ENCODE measurements at places on chromosomes 5 and 9. TPM values are rescaled to one million over a fixed set of nuclear protein-coding genes. Genes with fewer than 3 reads are reported as not detected.

DNA sequence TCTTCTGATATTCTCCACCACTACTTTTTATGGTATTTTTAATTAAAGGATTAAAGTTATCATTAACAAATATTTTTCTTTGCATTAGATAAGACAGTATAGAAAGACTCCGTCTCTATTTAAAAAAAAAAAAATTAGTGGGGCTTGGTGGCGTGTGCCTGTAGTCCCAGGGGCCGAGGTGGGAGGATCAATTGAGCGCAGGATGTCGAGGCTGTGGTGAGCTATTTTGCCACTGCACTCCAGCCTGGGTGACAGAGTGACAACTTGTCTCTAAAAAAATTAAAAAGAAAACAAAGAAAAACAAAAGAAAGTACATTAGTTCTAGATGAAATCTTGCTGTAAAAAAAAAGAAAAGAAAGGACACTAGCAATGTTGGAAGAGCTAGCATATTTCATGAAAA is 97.4 kb upstream of the IL6ST start:
- DNase-seq: no peak

Gene CLIC3
- 2.4 TPM for total RNA-seq

- DNase-seq: no peak
Observed at GRCh38 chr5:79486116-79486515, 27.8 kb downstream of the HOMER1 start.

Gene PIP5KL1
- 0.87 TPM for total RNA-seq

GRCh38 chr9:18639911-18640310 is 166.0 kb downstream of the ADAMTSL1 start:
- DNase-seq: no peak

DNA sequence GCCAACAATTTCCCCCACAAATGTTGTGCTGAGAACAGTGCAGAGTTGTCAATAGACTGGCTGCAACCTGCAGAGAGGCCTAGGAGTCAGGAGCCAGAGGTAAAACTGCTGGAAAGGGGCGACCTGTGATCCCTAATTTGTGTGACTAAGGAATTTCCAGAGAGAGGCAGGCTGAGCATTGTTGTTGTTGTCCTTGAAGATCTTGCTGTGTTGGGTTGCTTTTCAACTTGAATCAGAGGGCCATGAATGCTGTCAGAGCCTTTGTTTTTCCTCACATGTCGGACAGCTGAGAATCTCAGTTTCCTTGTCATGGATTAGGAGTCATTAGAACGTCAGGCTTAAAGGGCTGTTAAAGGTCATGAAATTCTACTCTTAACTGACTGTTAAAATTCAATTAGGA is 134.6 kb upstream of the ASTN2 start:
- no peak for DNase-seq

DNA sequence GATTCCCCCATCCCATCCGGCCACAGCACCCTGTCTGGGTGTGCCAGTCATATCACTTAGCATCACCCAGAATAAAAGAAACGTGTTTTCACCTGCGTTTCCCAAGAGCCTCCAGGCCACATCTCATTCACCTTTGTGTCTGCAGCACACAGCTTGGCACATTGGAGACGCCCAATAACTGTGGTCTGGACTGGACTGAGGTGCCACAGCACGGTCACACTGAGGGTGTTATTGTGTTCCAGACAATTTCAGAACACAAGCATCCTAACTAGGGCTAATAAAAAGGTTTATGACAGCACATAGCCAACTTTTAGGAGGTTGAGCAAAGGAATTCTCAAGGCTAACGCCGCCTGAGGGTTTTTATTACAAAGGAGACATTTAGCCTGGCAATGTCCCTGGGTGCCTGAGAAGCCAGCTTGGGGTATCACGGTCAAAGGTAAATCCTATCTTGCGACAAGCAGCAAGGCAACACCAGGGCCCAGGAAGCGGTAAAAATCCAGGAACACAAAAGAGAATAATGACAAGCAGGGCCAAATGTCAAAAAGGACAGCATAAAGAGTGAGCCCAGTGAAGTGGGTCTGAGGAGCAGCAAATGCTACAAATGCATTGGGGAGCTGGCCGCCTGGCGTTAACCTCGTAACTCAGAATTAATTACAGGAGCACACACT is 3.4 kb downstream of the EPB41L4B start:
- DNase-seq: no peak

DNA sequence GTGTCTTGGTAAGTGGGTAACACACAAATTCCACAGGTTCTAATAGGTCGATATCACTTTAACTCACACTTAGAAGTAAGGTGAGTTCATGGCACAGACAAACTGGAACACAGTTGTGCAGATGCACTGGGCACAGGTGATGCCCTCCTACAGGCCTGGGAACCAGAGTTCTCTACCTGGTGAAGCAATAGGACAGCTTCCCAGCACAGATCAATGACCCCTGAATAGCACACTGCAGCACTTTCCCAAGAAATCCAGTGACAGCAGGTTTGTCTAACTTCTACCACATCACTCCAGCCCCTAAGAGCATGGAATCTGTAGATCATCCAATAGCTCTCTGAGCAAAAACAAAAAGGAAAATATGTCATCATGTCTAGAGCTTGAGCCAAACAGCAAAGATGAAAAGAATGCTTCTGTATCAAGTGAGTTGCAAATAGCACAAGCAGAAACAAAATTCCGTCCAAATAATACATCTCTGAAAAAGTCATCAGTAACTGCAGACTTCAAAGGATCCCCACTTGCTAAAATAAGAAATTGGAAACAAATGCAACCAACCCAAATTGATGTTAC is 33.5 kb downstream of the MOCS2 start:
- no peak for DNase-seq

GRCh38 chr5:138895918-138896317 is 20.8 kb upstream of the LRRTM2 start:
- DNase-seq: no peak

Gene KIF4B
- total RNA-seq: not detected

Gene F2RL1
- total RNA-seq: 91.6 TPM

Gene GALT
- 20.3 TPM for total RNA-seq

- no peak for DNase-seq
Observed at GRCh38 chr9:95273369-95274022, 44.0 kb downstream of the FANCC start.

Gene LTC4S
- 9.1 TPM for total RNA-seq

DNA sequence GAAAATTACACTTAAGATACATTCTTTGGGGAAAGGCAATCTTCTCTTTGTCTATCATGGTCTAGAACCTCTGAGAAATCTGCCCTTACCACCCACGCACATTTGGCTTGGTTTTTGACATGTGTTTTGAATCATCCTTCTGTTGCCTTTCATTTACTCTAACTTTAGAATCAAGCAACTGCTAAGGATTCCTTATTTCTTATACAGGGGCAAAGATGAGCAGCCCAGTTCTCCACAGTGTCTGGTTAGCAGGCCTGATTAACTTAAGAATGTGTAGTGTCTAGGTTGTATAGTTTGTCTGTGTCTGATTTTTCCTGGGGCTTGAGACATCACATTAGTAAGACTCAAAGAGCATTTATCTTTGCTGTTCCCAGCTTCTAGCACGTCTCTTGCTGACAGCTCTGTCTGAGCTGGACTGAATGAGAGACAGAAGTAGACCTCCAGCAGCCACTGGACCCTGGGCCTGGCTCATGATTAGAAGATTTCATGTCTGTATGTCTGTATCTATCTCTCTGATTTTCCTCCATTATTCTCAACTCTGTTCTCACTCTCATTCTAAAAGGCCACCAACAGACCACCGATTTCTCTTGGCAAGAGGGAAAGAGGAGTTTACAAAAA is 31.8 kb upstream of the PCA3 start:
- no peak for DNase-seq

- no peak for DNase-seq
Observed at GRCh38 chr9:470552-471194, 256.0 kb downstream of the DOCK8 start.

- DNase-seq: peak; percentile 72
Observed at GRCh38 chr9:133160742-133161546, 2.8 kb downstream of the GBGT1 start.

- DNase-seq: no peak
Observed at GRCh38 chr5:74169701-74170100, 470.8 kb downstream of the ENC1 start.

Gene FAT2
- total RNA-seq: under 0.01 TPM

DNA sequence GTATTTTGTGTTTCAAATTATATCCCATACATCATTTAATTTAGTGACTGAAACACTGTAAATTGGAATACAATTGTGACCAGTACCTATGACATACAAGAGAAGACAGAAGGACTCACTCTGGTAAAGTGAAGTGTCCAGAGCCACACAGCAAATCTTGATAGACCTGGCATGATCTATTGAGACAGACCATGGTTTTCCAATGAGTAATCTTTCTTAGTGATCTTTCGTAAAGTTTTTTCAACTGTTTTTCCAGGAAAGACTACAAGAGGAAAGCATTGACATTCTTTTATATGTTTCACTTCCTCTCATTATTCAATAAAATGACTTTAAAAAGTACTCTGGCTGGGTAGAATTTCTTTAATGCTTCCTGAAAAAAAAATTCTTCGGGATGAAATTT is 43.3 kb upstream of the ALDH1A1 start:
- no peak for DNase-seq

DNA sequence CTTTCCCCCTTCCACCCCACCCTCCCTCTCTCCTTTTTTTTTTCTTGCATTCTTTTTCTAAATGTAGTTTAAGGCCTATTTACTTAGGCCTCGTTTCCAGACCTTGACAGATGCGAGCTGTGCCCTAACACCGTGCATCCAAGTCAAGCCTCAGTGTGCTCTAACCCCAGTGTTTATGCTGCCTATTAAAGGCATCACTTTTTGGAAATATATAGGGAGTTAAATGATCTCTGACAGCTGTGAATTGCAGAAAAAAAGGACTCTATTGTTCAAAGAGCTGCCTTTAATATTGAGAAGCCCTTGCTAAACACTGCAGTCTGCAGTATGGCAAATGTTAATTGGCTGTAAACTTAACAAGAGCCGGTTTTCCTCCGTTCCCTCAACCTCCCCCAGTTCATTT is 270.4 kb upstream of the TUT7 start:
- DNase-seq: no peak

GRCh38 chr9:33858423-33858822 is 41.5 kb downstream of the UBE2R2 start:
- no peak for DNase-seq

Gene DDX4
- total RNA-seq: not detected

DNA sequence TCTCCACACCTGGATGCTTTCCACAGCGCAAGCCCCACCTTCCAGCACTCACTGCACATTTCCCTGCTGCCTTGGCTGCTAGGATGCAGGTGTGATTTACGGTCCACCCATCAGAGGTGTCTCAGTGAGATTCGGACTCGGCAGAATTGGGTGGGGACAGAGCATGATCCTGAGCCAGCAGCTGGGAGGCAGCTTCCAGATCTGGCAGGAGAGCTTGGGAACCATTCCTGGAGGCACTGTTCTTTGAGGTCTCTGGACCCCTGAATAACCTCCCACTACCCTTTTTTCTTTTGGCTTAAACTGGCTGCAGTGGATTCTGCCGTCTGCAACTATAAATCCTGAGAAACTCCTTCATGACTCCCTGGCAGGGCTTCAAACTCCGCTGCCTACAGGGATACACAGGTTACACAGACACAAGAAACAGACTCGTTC is 99.6 kb upstream of the PHYKPL start:
- DNase-seq: no peak

Gene PPP2CA
- total RNA-seq: 196 TPM

Gene PCA3
- not detected for total RNA-seq

Gene TDRD7
- 9.4 TPM for total RNA-seq

- DNase-seq: no peak
Observed at GRCh38 chr5:128262911-128263310, 179.3 kb downstream of the SLC12A2 start.

Gene IFNA2
- total RNA-seq: not detected

Gene AP3B1
- 47.1 TPM for total RNA-seq

DNA sequence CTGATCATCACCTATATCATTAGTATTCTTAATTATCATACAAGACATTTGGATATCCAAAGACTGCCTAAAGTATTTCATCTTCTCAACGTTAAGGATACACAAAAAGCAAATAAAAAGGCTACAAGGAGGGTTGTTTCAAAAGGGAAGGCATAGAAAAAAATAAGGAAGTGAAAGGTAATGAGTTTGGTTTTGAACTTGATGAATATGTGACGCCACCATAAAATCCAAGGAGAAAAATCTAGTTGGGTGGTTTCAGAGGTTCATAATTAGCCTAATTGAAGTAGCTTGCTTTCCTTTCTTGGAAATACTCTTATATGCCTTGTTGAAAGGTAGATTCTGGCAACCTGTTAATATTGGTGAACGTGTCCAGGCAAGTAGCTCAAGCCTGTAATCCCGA is 96.1 kb upstream of the SGCD start:
- DNase-seq: no peak

- no peak for DNase-seq
Observed at GRCh38 chr5:82278711-82279370, 687 bp upstream of the RPS23 start.

Gene CARTPT
- total RNA-seq: not detected

- no peak for DNase-seq
Observed at GRCh38 chr5:14834584-14835550, 36.7 kb downstream of the ANKH start.

- no peak for DNase-seq
Observed at GRCh38 chr9:134258332-134258731, 67.9 kb upstream of the RXRA start.

DNA sequence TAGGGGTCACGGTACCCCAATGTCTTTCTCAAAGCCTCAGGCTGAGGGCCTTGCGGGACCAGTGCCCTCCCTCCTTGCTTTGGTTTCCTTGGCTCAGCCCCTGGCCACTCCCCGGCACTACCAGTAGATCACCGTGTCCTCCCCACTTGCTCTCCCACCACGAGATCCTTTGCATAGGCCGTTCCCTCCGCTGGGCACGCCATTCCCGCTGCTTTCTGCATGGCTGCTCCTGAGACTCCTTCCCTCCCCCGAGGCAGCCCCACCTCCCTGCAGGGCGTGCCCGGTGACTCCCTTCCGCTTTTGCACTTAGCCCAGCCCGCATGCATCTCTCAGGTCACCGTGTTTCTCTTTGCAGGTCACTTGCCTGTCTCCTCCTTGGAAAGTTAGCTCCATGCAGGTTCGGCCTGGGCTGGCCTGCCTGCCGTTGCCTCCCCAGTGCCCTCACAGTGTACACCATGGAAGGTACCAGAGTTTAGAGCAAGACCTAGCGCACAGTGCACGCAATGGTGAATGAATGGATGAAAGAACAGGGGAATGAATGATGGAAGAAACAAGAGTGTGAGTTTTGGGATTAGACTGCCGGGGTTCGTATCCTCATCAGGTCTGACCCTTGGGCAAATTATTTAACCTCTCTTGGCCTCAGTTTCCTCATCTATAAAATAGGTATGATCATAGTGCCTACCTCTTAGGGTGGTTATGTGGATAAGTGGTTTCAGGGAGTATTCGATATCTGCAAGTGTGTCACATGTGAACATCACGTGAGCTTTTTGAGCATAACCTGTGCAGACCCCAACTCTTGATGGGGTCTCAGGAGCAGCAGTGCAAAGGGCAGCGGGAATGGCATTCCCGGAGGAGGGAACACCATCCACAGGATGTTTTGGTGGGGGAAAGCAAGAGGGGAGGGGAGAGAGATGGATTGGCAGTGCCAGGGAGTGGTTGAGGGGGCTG is 214.3 kb downstream of the C9orf50 start:
- no peak for DNase-seq

GRCh38 chr5:35458824-35459207 is 158.8 kb upstream of the SPEF2 start:
- no peak for DNase-seq

- DNase-seq: no peak
Observed at GRCh38 chr9:109307380-109308240, 13.2 kb downstream of the EPB41L4B start.

GRCh38 chr5:14213813-14214585 is 70.9 kb downstream of the TRIO start:
- DNase-seq: no peak

- DNase-seq: no peak
Observed at GRCh38 chr9:72997387-72997995, 44.6 kb upstream of the ALDH1A1 start.

- no peak for DNase-seq
Observed at GRCh38 chr9:91098203-91098850, 263.4 kb downstream of the AUH start.

Measured in epithelial cell of proximal tubule (primary cell).